Bronchial smooth muscle cell (primary cell): ENCODE measurements at places on chromosomes 2 and 18. TPM values are rescaled to one million over a fixed set of nuclear protein-coding genes. Genes with fewer than 3 reads are reported as not detected.

CCDC85A gene
- total RNA-seq, result 0.32 TPM in 1 of 2 replicates, not detected in the other

IL36RN gene
- total RNA-seq, result not detected in 2 replicates

RSAD2 gene
- under 0.01 and 0.47 TPM in 2 replicates for total RNA-seq

KIF5C gene
- 0.16 and 0.26 TPM in 2 replicates for total RNA-seq

FER1L5 gene
- 1.1 and 1.4 TPM in 2 replicates for total RNA-seq

SERPINB11 gene
- not detected in 2 replicates for total RNA-seq

SLC9A4 gene
- not detected in 2 replicates for total RNA-seq

TUBA4B gene
- total RNA-seq, result under 0.01 TPM in 1 of 2 replicates, not detected in the other

HOXD12 gene
- total RNA-seq, result not detected in 2 replicates

NT5C1B gene
- not detected in 2 replicates for total RNA-seq

ST6GAL2 gene
- not detected in 2 replicates for total RNA-seq

RGPD8 gene
- 2.8 and 8.5 TPM in 2 replicates for total RNA-seq

CLASP1 gene
- total RNA-seq, result 23.3 and 24.8 TPM in 2 replicates

PNO1 gene
- 3.5 and 4.3 TPM in 2 replicates for total RNA-seq

ELAC1 gene
- total RNA-seq, result 4.5 and 5.8 TPM in 2 replicates
